ENCODE measurements at places on chromosomes 2 and 18.

DNA sequence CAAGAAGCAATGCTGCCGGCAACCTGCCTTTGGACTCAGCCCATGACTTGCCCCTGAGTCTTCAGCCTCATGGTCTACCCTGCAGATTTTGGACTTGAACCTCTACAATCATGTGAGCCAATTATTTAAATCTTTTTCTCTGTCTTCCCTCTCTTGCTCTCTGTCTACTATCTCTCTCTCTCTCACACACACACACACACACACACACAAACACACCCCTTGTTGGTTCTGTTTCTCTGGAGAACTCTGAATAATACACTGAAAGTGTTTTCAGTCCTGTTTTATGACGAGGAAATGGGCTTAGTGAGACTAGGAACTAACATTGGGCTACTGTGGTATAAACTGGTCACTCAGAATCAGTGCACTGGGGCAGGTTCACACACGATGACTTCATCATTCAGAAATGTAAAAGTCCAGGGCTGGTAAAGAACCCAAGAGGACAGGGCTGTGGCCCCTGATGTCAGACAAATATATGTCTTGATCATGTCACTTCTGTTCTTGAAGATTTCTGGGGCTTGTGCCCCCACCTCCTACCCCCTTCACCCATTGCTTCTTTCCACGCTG is 266.1 kb upstream of the SIX2 start:
- no peak for DNase-seq
- peaks cover 7% of the 10 kb centered on the region for H3K27me3 ChIP-seq
- no peaks in the 10 kb centered on the region for H3K36me3 ChIP-seq

DNA sequence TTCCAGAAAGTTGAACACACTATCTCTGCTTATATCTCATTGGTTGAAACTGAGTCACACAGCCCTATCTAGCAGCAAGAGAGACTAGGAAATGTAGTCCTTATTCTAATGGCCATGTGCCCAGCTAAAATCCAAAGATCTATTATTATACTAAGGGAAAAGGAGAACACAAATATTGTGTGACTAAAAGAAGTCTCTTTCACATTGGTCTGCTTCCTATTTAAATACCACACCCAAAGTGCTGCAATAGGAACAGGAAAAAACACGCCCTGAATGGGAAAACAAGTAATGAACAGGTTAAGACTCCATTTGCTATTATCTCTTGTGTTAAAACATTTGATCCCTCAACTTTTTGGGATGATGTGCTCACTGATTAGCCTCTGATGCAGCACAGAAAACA is 86.8 kb upstream of the BARD1 start:
- H3K27ac ChIP-seq, result no peak overlapping the region
- no peaks in the 10 kb centered on the region for H3K27me3 ChIP-seq
- H3K4me3 ChIP-seq, result no peak overlapping the region
- no peaks in the 10 kb centered on the region for H3K36me3 ChIP-seq

DNA sequence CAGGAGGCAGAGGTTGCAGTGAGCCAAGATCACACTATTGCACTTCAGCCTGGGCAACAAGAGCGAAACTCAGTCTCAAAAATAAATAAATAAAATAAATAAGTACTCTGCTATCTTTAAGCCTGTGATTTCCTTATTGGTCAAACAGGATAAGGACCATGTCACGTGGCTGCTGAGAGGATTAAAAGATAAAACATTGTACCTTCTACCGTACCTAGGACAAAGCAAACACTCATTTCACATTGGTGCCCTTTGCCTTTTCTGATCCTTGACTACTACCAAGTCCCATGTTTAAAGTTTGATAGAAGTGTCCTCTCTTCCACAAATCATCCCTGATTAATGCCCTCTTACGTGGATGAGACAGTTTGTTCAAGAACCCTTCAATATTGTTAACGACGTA is 120.2 kb upstream of the TFCP2L1 start:
- no peak overlapping the region for H3K4me3 ChIP-seq
- no peaks in the 10 kb centered on the region for H3K4me1 ChIP-seq
- no peaks in the 10 kb centered on the region for H3K27me3 ChIP-seq
- no peak for DNase-seq
- H3K27ac ChIP-seq, result no peak overlapping the region

- H3K36me3 ChIP-seq, result no peaks in the 10 kb centered on the region
- H3K27me3 ChIP-seq, result no peaks in the 10 kb centered on the region
- H3K27ac ChIP-seq, result no peak overlapping the region
- DNase-seq, result no peak
- H3K4me1 ChIP-seq, result no peaks in the 10 kb centered on the region
- no peak overlapping the region for H3K4me3 ChIP-seq
Observed at GRCh38 chr2:43950383-43951008, 45.3 kb downstream of the LRPPRC start.

DNA sequence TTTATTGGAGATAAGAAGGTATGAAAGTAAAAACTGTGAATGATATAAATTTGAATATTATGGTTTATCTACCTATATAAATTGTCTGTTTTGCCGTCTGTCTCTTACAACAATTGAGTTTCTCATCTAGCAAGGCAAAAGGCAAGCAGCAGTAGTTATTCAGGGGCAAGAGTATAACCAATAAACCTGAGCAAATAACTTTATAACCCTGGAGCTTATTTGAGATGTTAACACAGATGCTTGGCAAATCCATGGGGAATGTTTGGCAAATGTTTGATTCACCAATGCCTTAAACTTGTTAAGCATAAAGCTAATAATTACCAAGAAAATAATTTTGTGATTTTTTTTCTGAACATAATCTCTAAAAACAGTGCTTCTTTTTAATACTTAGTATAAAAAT is 9.9 kb upstream of the EPHA4 start:
- no peaks in the 10 kb centered on the region for H3K27me3 ChIP-seq
- no peaks in the 10 kb centered on the region for H3K36me3 ChIP-seq
- DNase-seq, result no peak
- H3K4me1 ChIP-seq, result no peaks in the 10 kb centered on the region
- no peak overlapping the region for H3K4me3 ChIP-seq

DNA sequence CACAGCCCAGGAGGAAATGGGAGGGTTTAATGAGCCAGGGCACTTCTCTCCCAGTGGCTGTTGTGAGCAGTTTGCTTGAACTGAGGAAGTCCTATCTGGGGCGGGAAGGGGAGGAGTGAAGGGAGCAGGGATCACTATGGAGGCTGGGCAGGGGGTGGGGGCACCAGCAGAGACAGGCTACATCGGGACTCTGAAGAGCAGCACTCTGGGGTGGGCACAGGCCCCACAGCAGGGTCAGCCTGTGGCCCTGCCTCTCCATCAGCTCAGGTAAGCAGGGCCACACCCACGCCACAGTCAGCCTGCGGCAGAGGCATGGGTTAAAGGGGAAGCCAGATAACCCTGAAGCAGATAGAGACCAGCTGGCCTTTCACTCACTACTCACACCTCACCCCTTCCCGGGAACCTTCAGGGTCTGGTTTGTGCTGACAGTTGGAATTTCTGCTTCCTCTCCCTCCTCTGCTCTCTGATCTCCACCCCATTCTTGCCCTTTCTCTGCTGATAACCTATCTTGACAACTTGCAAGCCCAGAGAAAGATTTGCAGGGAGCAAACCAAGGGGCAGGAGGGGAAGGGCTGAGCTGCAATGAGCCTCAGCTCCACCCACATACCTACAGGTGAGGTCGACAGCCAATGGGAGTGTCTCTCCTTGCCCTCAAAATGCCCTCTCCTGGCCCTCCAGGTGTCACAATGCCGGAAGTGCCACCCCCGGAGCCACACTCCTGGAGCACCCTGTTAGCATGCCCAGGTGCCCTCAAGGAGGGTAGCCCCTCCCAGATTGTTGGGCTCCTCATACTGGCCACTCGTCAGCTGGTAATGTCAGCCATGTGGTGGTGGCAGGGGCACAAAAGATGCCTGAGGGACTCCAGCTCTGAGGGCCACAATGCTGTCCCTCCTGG is 3.7 kb downstream of the SIGLEC15 start:
- peaks cover 22% of the 10 kb centered on the region for H3K4me1 ChIP-seq
- no peaks in the 10 kb centered on the region for H3K36me3 ChIP-seq
- no peak for DNase-seq
- no peak overlapping the region for H3K27ac ChIP-seq

- no peak overlapping the region for H3K27ac ChIP-seq
- H3K4me1 ChIP-seq, result no peaks in the 10 kb centered on the region
- no peaks in the 10 kb centered on the region for H3K36me3 ChIP-seq
- no peak overlapping the region for H3K4me3 ChIP-seq
Observed at GRCh38 chr2:10993001-10993481, 81.3 kb downstream of the KCNF1 start.
